GM03348 (cell line): ENCODE measurements at places on chromosomes 11 and 22.

- DNase-seq, result no peak
Measured at GRCh38 chr11:10395166-10395897, 59.7 kb upstream of the AMPD3 start.

DNA sequence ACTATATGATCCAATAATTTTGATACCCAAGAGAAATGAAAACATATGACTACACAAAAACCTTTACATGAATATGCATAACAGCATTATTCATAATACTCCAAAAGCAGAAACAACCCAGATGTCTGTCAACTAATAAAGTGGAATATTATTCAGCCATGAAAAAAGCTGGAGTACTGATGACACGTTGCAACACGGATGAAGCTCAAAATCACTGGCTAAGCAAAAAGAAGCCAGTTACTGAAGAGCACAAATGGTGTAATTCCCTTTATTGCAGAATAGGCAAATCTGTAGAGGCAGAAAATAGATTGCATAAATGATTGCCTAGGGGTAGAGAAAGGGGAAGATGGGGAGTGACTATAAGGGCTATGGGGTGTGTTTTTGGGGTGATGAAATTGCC lies 117.6 kb upstream of the FGF3 start:
- no peak for DNase-seq

DNA sequence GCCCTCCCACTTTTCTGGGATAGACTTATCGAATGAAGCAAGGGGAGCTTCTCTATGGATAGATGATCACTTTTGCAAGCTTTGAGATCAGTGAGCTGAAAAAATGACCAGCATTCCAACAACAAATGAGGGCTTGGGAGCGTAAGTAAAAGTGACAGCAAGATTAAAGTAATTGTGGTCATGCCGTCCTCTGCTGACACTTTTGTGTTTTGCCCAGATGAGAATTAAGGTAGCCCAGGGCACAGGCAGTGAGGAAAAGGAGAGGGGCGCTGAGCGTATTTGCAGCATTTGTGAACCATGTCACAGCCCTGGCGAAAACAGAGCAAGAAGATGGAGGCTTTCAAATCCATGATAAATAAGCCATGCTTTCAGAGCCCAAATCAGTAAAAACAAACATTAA lies 24.6 kb upstream of the TMA7B start:
- no peak for DNase-seq

DNA sequence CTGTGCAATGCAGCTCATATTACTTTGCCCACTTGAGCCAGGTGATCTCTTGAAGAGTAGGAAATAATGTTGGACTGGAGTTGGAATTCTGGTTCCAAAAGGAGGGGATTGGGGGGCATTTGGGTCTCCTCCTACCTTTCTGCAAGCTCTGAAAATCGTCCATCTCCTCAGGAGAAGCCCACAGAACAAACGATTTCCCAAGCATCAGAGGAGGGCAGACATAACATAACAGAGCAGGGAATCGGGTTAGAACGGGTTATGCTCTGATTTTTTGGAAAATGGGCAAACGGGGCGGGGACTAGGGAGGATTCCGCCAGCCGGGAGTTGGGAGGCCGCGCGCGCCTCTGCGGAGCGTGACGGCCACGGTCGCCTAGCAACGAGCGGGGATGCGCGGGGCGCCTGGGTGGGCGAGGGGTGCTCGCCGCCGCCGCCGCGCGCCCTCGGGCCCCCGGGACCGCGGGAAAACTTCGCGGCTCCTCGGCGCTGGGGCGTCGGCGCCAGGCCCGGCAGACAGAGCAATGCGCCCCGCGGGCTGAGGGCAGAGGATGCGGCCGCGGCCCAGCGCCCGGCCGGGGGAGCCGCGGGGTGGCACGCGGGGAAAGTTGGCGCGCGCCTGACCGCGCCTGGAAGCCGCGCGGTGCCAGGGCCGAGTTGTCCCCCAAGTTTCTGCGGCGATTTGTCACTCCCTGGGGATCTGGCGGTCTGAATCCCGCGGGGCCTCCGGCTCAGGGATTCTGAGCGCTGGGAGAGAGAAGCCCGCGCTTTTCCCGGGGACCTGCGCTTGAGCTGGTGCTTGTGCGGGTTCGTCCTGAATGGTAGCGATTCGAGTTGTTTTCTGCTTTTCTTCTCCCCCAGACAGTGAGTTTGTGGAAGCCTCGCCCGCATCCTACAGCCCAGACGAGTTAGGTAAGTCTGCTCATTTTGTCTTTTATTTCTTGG lies 27.8 kb upstream of the AMOTL1 start:
- DNase-seq, result peak; percentile 81

DNA sequence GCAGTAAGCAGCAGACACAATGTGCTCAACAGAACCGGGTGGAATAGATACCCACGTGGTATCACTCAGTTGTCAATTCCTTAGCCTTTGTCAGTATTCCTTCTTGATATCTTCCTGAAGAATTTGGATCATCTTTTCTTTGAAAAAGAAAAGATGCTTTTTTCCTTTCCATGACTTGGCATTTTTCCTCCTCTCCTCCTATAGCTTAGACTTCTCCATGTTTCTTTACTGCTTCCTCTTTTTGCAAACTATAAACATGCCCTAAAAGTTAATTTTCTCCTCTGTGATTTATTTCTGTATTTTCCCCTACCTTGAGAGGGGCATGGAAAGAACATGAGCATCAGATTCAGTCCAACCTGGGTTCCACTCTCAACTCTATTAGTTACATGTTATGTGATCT lies 11.7 kb downstream of the CBLIF start:
- no peak for DNase-seq

- DNase-seq, result no peak
Measured at GRCh38 chr22:48882636-48883200, 945.0 kb downstream of the BRD1 start.

GRCh38 chr11:877565-877964 lies 33.0 kb downstream of the CHID1 start:
- DNase-seq, result no peak

GRCh38 chr11:85725510-85726258 lies 39.7 kb upstream of the CCDC89 start:
- peak; percentile 71 for DNase-seq

GRCh38 chr11:7910286-7910788 lies 20.7 kb downstream of the OR10A6 start:
- no peak for DNase-seq

DNA sequence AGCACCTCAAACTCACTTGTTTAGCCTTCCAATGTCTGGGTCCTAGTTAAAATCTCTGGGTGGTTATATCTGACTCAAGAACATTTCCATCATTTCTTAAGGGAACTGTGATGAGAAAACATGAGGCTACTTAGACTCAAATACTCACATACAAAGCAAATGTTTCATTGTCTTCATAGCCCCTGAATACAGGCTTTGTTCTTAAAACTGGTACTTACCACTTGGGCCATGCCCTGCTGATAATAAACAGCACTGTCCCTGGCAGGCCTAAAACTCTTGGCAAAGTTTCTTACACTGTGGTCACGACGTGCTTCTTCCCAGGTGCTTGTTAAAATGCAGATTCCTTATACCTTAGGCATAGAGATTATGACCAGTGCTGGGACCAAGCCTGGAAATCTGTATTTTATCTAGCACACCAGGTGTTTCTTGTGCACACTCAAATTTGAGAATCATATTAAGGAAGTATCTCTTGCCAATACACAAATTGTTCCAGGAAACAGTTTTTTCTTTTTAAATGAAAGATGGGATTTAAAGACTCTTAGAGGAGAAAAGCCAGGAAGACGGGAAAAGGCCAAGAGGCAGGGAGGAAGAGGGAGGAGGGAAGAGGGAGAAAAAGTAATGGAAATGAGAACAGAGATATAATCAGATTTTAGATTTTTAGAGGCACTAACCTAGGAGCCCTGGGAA lies 287.9 kb upstream of the MPPED2 start:
- DNase-seq, result no peak

DNA sequence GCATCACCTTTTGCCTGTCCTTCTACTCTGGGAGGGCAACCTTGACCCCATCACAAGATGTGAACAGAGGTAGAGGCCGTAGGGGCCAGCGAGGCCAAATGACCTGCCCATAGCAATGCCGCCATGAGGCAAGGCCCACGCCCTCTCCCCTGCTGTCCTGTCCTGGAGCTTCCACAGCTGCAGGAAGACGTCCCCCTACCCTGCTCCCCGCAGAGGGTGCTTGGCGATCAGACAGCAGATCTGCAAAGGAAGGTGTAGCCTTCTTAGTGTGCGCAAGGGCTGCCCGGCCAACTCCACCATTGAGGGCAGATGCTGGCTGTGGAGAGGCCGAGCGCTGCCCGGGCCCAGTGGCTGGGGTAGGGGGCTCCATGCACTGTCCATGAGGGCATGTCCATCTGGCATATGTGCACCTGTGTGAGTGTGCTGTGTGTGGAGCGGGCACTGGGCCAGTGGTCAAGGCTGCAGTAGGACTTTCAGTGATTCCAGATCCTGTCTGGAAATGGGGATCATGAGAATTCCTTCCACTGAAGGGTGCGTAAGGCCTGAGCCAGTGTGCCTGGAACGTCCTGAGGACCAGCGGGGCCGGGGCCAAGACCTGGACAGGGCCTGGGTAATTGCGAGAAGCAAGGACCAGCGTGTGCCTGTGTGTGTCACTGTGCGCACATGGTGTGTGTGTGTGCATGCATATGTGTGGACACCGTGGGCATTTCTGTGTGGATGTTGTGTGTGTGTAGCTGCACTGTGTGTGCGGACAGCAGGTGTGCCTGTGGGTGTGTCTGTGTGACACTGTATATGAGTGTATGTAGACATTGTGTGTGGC lies 11.0 kb downstream of the TRPM5 start:
- no peak for DNase-seq

GRCh38 chr11:60786811-60787567 lies 1.9 kb downstream of the MS4A10 start:
- peak; percentile 51 for DNase-seq

GRCh38 chr11:6615046-6615445 lies 3.0 kb upstream of the TAF10 start:
- no peak for DNase-seq

- no peak for DNase-seq
Measured at GRCh38 chr11:16921019-16921418, 93.2 kb downstream of the PLEKHA7 start.
